ENCODE measurements at places on chromosomes 11 and 22.
A peak's percentile ranks its signal among the peaks of the same experiment; 100 is the strongest.

DNA sequence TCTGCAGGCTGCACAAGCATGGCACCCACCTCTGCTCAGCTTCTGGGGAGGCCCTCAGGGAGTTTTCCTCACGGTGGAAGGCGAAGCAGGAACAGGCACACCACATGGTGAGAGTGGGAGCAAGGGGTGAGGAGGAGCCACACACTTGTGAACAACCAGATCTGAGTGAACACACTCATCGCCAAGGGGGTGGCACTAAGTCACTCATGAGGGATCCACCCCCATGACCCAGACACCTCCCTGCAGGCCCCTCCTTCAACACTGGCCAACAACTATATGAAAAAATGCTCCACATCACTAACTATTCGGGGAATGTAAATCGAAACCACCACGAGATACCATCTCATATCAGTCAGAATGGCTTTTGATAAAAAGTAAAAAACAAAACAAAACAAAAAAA lies 722 bp upstream of the KRTAP5-2 start:
- no peak for DNase-seq

- DNase-seq, result no peak
These were observed 62.7 kb upstream of the FTH1 start for GRCh38 chr11:62030071-62030684.

GRCh38 chr22:35752006-35752862 lies 34.6 kb downstream of the APOL5 start:
- DNase-seq, result no peak

DNA sequence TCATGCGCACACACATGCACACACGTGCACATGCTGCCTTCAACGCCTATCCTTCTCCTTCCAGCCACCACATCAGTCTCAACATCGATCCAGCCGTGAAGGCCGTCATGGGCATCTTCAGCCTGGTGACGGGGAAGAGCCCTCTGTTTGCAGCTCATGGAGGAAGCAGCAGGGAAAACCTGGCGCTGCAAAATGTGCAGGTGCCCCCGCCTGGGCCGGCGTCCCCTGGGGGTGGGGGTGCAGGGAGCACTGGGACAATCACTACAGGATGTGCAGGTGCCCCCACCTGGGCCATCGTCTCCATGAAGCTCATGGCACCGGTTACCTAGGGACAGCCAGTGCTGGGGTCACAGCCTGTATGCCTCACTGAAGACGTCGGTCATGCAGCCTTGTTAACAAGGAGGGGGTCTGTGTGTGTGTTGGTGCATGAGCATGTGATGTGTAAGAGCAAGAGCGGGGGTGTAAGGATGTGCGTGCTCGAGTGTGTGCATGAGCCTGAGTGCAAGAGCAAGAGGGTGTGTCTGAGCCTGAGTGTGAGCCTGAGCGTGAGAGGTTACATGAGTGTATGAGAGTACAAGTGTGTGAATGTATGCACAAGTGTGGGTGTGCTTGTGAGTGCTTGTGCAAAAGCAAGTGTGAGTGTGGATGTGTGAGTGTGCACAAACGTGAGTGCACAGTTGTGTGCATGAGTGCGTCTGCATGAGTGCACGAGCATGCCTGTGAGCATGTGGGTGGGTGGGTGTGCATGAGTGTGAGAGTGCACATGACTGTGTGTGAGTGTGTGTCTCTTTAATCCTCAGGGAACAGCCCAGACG lies 31.5 kb downstream of the NADSYN1 start:
- DNase-seq, result no peak

DNA sequence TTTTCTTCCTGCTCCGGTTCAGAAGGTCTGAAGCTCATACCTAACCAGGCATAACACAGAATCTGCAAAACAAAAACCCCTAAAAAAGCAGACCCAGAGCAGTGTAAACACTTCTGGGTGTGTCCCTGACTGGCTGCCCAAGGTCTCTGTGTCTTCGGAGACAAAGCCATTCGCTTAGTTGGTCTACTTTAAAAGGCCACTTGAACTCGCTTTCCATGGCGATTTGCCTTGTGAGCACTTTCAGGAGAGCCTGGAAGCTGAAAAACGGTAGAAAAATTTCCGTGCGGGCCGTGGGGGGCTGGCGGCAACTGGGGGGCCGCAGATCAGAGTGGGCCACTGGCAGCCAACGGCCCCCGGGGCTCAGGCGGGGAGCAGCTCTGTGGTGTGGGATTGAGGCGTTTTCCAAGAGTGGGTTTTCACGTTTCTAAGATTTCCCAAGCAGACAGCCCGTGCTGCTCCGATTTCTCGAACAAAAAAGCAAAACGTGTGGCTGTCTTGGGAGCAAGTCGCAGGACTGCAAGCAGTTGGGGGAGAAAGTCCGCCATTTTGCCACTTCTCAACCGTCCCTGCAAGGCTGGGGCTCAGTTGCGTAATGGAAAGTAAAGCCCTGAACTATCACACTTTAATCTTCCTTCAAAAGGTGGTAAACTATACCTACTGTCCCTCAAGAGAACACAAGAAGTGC lies 661 bp upstream of the MALAT1 start:
- no peak for DNase-seq

DNA sequence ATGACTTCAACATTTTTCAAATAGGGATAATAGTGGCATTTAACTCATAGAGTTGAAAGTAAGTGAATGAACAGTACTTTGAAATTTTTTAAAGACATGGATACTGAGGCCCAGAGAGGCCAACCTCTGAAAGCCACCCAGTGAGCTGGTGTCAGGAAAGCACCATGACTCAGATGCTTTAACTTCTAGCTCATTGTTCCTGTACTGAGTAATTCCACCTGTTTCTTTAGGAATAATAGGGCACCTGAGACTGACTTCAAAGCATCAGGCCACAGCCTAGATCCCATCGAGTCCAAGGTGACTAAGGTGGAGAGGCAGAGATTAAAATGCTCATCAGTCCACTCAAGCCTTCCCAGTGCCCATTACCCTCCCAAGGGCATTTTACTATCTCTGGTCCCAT lies 491.8 kb upstream of the TENM4 start:
- DNase-seq, result no peak

- no peak for DNase-seq
These were observed 11.8 kb upstream of the IGLL1 start for GRCh38 chr22:23591846-23592245.

- DNase-seq, result no peak
These were observed 26.6 kb downstream of the SLC25A18 start for GRCh38 chr22:17589810-17590375.

- DNase-seq, result no peak
These were observed 102.9 kb upstream of the GAL start for GRCh38 chr11:68581439-68581838.

- no peak for DNase-seq
These were observed 1.1 kb upstream of the APLP2 start for GRCh38 chr11:130068546-130068985.

DNA sequence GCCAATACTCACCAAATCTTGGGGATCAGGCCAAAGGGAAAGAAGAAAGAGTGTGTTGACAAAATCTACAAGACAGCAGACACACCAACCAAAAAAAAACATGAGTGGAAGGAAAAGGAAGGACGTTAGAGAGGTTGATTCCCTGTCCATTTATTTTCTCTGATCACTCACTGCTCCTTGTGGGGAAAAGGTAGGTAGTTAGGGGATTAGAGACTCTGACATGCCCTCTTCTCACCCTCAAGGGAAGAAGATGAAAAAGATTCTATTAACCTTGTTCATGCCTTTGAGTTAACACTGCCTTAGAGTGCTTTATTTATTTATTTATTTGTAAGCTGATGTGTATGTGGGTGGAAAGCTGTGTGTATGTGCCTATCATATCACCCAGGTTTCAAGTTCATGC lies at the start of gene OR52H1:
TSS of gene OR52H1 (minus strand) at position 101 of the 400 bp plus-strand sequence. CDS start 3,035 bp downstream, outside the sequence.
- no peak for DNase-seq

DNA sequence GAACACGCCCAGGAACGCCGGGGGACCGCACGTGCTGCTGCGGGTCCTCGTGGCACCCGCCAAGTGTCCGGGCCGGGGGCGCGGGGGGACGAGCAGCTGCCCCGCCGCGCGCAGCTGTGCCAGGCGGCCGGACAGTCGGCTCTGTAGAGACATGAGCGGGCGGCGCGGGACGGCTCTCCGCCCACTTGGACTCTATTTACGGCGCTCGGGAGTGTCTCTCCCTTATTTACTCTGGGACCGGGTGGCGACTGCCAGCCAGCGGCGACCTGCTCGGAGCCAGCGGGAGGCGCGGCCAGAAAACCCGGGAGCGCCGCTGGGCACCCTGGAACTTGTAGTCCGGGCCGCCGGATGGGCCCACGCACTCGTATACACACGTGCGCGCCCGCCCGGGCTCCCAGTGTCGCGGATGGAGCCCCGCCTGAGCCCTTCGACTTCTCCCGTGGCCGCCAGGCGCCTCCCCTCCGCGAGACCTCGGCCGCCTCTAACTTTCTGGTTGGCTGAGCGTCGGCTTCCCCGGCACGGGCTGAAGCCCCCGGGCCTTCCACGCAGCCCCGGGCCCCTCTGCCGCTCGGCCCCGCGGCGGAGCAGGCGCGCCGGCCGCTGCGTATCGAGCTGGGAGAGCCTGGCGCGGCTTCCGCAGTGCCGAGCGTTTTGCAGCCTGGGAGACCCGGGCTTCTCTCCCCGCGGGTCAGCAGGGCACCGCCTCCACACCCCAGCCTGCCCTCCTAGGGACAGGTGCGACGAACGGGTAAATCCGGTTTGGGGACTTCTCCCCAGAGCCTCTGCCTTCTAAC lies at the start of gene MACROD1:
TSS of gene MACROD1 (minus strand) at position 272 of the 794 bp plus-strand sequence. CDS start at position 153, 119 bp downstream.
- DNase-seq, result peak; percentile 69

DNA sequence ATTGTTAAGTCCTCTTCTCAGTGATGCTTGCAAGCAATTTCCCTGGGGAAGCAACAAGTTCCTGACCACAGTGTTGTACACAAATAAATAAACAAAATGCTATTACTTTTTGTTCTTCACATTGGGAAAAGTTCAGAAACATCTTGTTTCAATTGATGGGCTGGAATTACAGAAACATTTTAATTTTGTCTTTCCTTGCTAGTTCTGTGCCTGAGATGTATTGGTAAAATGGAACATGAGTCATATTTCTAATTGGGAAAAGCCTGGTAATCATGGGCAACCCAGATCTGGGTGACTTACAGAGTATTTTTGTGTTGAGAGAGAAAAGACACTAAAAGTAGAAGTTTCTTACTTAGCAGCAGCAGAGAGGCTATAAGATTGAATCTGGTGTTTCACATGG lies 576 bp upstream of the BLID start:
- no peak for DNase-seq

DNA sequence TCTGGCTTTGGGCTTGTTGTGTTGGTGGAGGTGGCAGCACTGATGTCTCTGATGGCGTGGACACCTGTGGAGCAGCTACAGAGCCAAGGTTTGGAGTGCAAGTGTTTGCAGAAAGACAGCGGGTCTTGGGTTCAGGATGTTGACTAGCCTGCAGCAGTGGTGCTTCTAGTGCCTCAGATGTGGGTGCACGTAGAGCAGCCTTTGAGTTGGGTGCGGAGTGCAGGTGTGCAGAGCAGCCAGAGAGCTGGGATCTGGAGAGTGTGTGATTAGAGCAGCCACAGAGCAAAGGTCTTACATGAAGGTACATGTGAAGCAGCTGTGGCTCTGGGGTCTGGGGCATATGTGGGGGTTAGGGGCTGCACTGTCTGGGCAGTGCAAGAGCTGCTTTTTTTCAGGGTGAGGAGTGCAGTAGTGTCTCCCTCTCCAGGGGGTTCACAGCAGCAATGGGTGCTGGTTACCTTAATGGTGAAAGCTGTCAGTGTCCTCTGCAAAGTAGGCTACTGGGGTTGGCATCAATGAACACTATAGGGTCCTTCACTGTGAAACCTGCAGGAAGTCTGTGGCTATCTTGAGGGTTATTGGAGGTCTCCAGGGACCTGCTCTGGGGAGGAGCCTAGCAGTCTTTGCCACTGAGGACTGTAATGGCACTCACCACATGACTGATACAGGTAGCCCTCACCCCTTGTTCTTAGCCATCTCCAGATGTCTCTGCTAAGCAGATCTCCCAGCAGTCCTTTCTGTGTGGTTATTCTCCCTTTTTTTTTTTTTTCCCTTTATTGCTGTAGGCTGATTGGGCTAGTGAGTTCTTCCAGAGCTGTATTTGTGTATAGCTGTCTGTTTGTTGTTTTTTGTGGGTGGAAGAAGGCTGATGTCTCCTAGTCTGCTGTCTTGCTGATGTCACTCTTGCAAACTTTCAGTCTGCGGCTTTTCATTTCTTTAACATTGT lies 14.3 kb downstream of the BIRC2 start:
- no peak for DNase-seq

DNA sequence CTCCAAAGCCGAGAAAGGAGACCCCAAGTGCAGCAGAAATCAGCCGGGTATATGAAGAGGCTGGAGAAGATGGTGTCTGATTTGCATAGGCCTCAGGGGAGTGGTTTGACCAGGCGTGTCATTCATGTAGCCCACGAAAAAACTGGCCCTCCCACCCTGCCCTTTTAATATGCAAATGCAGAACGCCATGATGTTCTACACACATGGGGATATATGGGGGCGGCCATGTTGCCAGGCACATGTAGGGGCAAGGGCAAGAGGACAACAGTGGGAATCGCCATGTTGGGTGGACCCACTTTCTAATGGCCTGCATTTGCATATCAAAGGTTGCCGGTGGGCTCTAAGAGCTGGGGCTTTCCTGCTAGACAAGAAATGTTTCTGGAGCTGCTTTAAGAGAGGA lies 86.4 kb downstream of the ISX start:
- no peak for DNase-seq

DNA sequence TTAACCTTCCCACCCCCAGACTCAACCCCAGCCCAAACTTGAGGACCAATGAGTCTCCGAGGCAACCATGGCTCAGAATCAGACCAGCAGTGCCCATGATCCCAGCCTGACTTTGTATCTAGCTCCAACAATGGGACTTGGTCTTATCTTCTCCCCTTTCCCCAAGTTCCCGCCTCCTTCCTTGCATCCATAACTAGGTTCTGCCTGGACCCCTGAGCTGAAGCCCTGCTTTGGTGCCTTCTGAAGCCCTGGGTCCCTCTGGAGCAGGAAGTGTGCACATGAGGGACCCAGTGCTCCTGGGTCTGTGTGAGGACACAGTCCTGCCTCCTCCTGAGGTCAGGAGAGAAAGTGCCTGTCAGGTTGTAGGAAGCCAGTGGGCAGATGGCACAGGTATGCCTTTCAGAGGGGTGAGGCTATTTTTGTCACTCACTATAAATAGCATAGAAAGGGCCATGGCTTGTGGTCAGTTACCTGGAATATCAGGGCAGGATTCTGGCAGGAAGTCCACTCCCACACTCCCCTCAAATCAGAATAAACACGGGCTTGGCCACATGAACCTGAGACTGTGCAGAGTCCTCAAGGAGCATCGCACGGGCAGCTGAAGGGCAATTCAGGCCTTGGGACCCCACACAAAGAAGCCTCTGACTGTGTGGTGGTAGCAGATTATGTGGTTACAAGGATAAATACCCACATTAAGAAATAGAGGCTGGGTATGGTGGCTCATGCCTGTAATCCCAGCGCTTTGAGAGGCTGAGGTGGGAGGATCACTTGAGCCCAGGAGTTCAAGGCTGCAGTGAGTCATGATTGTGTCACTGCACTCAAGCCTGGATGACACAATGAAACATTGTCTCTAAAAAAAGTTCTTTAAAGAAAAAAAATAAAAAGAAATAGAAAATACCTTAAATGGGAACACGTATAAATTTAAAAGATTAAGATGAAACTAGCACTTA lies 27.4 kb downstream of the RCN1 start:
- no peak for DNase-seq

GRCh38 chr11:17694494-17695110 lies 24.8 kb upstream of the MYOD1 start:
- DNase-seq, result no peak

Data from midbrain (tissue), 1 donor.